ENCODE measurements at places on chromosomes 5 and 9.

GRCh38 chr5:17951392-17952169 lies 317.3 kb downstream of the TAF11L14 start:
- DNase-seq: no peak

GRCh38 chr9:131899296-131900228 lies 159.7 kb upstream of the RAPGEF1 start:
- DNase-seq: no peak

- no peak for DNase-seq
These were observed 8.7 kb upstream of the HAPLN1 start for GRCh38 chr5:83729362-83729761.

GRCh38 chr5:87361536-87362213 lies 51.1 kb downstream of the CCNH start:
- no peak for DNase-seq
